ENCODE measurements at places on chromosomes 3 and 15.

DNA sequence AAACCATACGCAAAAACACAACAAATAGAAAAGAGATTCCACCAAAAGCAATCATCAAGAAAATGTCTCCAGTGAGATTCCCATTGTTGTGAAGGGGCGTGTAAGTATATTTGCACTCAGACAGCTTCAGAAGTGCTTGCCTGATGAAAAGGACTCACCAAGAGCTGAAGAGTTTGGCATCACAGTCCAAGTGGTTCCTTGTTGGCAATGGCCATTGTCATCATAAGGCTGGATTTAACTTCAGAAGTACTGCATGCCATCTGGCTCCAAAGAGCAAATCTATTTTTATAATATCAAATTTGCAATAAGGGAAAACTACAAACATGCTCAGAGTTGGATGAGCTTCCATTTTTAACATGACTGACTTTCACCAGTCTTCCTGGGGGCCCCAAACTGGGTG is 505.3 kb upstream of the NR2F2 start:
- no peak for DNase-seq

- peak; percentile 34 for DNase-seq
Measured at GRCh38 chr15:44729408-44730127, 6.8 kb upstream of the TRIM69 start.

GRCh38 chr15:59229453-59229852 is 22.8 kb downstream of the LDHAL6B start:
- no peak for DNase-seq

- DNase-seq = no peak
Measured at GRCh38 chr3:30440880-30441279, 165.5 kb upstream of the TGFBR2 start.

DNA sequence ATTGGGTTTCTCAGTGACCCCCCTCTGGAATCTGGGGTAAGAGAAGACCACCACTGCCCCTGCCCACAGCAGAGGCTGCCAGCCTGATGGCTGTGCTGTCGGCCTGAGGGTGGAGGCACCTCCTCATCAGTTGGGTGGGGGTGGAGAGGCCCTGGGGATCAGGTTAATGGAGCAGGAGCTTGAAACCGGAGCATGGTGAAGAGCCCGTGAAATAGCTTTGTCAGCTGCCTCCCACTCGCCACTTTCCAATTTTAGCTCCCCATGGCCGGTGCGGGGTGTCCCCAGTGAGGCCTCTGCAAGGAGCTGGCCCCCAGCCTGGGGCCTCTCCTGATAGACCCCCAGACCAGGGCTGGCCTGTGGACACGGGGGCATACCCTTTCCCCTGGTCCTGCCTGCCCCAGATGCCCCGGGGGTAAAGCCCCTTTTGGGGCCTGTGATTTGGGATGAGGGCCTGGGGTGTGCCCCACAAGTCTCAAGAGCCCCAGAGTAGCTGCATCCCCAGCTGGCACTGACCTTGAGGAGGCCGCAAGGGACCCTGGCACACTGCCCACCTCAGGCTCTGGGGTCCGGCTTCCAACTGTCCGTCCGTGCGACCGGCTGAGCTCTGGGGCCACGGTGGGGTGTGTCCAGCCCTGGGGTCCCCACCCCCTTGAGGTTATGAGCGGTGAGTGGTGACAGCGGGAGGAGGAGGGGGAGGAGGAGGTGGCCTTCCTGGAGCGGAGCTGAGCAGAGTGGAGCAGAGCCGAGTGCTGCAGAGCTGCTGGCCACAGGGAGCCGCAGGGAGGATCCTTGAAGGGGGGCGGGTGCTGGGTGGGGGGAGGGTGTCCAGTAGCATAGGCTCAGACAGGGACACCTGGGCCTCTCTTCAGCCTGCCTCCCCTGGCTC is at the start of gene HHATL:
Gene HHATL, minus strand, starts transcription at position 733 of the 886 bp plus-strand sequence. CDS start 1,972 bp downstream, outside the sequence.
- DNase-seq = no peak

GRCh38 chr15:78372880-78373279 is 32.7 kb downstream of the CRABP1 start:
- no peak for DNase-seq

GRCh38 chr3:191355406-191355805 is 25.1 kb upstream of the UTS2B start:
- DNase-seq = no peak

- no peak for DNase-seq
Measured at GRCh38 chr3:55007971-55008370, 80.1 kb upstream of the LRTM1 start.

DNA sequence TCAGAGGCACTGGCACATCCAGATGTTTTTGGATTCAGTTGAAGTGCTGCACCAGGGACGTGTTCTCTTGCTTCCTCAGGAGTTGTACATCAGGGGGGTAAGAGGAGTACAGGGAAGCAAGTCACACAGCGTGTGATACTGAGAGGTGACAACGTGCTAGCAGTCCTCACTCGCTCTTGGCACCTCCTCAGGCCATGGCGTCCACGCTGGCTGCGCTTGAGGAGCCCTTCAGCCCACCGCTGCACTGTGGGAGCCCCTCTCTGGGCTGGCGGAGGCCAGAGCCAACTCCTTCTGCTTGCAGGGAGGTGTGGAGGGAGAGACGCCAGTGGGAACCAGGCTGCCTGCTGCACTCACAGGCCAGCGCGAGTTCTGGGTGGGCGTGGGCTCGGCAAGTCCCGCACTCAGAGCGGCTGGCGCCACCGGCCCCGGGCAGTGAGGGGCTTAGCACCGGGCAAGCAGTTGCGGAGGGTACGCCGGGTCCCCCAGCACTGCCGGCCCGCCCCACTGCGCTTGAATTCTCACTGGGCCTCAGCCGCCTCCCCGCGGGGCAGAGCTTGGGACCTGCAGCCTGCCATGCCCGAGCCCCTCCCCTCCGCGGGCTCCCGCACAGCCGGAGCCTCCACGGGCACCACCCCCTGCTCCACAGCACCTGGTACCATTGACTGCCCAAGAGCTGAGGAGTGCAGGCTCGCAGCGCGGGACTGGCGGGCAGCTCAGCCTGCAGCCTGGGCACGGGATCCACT is 64.5 kb downstream of the PLD1 start:
- DNase-seq = no peak

DNA sequence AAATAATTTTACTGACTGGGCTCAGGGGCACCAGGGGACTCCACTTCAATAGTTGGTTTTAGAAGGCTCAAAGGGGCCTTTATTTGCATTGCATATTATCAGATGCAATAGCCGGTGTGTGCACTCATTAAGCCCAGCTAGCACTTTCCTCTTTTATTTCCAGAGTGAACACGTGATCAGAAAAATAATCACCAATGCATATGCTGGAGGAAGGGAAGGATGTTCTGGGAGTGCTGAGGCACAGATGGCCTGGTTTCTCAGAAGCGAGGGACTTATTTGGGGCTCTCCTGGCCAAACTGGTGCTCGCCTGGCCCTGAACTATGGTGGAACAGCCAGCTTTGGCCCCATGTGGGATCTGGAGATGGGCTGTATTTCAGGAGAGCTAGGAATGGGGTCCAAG is 60.4 kb upstream of the SEC13 start:
- no peak for DNase-seq

GRCh38 chr3:49867871-49868321 is 1.8 kb downstream of the CAMKV start:
- DNase-seq = no peak

DNA sequence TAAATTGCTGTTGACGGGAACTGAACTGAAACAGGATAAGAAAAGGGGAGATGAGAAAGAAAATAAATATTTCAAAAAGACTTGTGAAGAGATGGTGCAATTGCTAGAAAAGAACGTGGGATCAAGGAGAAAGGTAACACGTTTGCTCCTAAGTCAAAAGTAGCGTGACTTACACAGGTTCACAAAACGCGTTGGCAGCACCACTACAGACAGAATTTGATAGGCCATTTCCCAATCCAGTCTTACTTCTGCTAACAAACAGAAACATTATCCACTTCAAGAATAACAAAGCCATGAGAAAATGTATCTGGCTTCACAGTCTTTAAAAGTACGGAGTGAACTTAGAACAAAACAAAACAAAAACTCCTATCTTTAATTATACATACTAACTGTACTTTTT is 75.5 kb downstream of the DPH6 start:
- DNase-seq = no peak

DNA sequence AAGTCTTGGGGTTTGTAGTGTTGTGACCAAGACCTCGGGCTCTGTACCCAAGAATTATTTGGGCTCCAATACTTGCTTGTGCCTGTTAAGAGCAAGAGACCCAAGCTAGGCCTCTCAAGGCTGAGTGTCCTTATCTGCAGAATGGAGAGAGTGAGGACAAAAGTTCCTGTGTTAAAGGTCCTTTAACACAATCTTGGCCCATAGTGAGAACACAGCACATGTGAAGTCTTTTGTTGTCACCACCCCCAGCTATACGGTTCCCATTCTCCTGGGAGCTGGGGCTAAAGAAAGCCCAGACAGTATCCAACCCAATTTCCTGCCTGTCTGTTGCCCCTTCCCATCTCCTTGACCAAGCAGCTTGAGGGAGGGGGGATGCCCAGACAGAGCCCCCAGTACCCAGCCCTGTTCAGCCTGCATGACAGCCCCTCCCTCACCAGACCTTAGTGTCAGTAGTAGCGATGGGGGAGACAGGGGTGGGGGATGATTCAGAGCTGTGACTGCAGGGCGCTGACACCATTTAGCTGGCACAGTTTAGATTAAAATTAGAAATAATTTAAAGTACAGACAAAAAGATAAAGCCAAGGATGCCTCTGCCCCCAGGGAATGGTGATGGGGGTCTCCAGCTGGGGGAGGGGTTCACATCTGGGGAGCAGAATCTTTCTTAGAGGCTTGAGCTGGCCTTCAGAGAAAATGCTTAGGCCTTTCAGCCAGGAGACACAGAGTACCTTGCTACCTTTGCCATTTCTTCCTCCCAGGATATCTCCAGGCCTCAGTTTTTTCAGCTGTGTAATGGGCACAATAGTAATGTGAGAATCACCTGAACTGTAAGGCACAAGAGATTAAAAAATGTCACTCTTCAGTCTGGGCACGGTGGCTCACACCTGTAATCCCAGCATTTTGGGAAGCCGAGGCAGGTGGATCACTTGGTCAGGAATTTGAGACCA is 2.7 kb downstream of the PRKCD start:
- no peak for DNase-seq

- DNase-seq = no peak
Measured at GRCh38 chr3:142450189-142450588, 2.4 kb upstream of the XRN1 start.

- no peak for DNase-seq
Measured at GRCh38 chr3:87196879-87197278, 30.2 kb upstream of the CHMP2B start.

- DNase-seq = no peak
Measured at GRCh38 chr3:43426388-43426787, 140.0 kb downstream of the SNRK start.

DNA sequence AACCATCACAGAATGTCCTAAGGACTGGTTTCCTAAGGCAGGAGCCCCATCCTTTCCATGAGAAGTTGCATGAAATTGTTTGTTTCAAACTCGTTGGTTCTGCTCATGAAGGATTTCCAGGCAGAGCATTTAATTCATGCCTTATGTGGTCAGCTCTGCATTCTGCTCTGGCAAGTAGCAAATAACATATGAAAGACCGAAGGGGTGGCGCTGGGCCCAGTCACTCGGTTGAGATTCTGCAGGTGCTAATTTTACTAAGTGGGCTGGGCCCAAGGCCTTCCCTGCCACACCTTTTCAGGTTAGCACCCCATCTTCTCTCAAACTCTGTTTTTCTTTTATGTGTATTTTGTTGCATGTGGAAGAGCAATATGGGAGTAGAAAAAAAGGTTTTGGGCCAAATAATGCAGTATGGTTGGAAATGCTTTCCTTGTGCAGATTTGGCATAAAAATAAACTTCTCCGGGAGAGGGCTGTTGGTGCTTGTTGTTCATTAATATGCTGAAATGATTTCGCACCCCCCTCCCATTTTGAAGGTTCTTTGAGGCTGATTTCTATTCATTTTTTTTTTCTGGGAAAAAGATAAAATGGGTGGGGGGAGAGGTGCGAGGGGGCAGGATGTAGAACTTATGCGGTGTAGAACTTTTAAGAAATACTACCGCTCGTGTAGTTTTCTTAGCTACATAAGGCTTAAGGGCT is 182.9 kb upstream of the FEZF2 start:
- DNase-seq = no peak

DNA sequence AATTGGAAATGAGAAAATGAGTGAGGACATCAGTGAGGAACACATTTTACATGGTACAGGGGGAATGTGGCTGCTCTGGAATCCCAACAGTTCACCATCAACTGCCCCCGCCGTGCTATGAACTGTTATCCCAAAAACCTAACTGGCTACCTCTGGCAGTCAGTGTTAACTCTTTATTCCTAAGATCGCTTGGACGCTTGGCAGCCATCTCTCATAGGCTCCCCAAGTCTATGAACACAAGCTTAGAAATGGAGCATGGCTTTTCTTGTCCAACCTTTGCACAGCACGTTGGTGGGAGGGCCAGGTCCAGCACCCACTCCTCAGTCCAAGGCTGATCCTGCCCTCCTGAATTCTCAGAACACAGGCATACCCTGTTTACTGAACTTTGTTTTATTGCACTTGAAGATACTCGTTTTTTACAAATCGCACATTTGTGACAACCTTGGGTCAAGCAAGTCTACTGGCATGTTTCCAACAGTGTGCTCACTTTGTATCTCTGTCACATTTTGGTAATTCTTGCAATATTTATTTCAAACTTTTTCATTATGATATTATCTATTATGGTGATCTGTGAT is 53.6 kb downstream of the SENP2 start:
- DNase-seq = no peak

DNA sequence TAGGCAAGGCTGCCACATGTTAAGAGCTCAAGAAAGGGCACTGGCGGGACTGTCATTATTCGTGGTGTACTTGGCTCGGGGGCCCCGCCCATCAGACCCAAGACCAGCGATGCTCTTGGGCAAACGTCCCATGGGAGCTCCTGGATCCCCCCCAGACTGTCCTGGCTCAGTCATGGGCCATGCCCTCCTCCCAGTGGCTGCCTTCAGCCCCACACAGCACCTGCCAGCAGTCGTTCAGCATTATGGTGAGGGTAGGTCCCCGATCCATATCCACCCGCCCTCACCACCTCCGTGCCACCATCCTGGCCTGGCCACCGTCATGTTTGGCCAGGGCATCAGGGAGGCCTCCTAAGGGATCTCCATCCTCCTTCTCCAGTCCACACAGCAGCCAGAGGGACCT is 51.4 kb upstream of the IQSEC1 start:
- DNase-seq = no peak

GRCh38 chr15:100918690-100919480 is at the start of gene LRRK1:
Gene LRRK1 (plus strand): TSS chr15:100919357. CDS start chr15:100924633, 5,276 bp downstream.
- no peak for DNase-seq

DNA sequence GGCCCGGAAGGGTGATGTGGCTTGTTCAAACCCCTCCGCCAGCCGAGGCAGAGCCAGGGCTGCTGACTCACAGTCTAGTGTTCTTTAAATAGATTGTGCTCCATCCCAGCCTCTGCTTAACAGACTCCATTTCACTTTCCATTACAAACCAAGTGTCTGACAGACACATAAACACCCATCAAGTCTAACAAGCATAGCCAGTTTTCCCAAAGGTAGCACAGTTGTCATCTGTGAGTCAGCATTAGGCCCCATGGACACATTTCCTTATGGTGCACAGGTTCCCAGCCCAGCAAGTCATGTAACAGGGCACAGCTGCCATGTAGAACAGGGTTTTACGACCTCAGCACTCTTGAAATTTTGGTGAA is 109.9 kb upstream of the RAP2B start:
- no peak for DNase-seq

- no peak for DNase-seq
Measured at GRCh38 chr3:197236362-197236761, 62.0 kb downstream of the DLG1 start.
